SIG-M5 (cell line): ENCODE measurements at places on chromosomes 5 and 9.

DNA sequence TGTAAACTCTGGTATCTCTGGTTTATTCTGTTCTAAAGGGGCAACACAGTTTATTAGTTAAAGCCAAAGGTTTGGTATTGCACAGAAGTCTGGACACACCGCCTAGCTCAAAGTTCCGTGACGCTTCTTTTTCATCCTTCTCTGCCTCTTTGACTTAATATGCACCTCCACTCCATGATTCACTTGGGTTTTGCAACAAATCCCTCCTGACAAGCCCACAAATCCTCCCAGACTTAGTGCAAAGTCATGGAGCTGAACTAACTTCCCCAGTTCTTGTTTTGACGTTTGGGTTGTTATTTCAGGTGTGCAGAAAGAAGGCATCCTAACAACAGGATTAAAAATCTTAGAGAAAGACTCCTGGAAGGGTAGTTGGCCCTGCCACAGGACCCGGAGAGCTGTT, 441.6 kb upstream of the DMAC1 start:
- DNase-seq = no peak

- no peak for DNase-seq
Observed at GRCh38 chr5:154788212-154788611, 33.0 kb downstream of the LARP1 start.

DNA sequence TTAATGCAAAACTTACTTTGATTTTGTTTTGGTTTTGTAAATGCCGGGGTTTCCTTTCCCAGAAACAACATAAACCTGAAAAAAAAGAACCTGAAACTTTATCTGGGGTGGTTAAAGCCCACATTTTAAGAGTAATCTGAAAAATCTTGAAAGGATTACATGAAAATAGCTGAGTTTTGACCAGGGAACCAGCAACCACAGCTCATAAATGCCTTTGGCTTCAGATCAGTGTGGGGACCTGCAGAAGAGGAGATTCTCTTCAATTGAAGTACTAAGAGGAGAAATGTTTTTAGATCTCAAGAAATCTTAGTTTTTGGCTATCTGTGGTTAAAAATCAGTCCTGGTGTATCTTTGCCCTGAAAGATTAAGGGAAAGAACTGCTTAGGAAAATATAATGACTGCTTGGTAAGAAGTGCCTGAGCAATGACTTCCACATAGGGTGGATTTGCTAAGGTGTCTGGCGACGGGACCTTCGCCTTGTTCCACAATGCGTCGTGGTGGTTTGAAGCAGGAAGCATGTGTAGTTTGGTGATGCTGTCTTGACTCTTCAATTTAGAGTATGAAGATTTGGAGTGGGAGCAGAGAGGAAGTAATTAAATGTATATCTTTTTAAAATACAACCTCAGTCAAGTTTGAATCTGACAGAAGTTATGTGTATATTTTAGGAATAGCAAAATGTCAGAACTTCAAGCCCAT, 186.5 kb downstream of the MAN2A1 start:
- DNase-seq = no peak

GRCh38 chr9:87638292-87638691, 87.6 kb upstream of the CTSL start:
- DNase-seq = no peak

DNA sequence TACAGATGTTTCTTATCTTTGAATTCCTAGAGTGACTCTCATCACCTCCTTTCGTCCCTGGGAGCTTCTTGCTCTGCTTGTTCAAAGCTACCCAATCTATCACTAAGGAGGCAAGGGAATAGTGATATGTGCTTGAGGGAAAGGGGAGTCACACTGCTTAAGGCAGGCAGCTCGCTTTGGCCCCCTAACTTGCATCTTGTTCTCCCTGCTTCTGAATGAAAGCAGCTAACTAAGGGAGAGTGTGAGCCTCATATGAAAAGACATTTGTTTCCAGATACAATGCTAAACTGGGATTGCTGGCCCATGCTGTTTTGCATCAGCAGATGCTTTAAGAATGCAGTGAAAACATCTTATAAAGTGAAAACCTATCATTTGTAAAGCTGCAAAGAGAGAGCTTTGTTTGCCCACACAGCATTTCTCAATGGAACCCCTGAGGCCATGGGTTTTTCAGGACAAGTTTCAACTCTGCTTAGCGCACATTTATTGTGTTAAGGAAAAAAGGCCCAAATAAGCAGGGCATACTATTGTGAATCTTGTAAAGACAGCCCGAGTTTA, 367.9 kb upstream of the ADAMTSL1 start:
- no peak for DNase-seq

DNA sequence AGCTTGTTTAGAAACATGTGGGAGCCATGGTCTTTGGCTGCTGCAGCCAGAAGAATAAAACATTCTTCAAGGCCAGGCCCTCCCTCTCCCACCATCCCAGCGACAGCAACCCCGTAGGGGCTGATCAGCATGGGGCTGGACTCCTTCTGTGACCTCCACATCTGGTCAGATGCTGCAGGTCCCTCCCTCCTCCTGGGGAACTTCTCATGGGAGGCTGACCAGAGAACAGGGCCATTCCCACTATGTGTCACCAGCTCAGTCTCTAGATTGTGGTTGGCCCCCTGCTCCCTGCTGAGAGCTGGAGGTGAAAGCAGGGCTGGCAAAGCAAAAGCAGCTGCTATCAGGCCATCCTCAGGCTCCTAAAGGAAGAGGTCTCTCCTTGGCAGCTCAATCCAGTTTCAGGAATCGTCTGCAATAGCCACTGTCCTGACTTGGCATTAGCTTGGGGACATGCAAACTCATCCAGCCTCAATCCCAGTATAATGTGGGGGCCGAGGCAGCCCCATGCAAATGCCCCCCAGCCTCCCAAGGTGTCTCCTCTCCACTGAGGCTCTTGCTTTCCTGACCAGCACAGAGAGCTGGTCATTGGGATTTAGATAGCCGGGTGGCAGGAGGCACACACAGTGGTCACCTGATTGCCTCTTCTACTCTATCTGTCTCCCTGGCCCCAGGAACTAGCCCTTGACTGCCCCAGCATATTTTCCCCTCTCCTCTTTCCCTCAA, 81.5 kb downstream of the NRG2 start:
- DNase-seq = no peak

GRCh38 chr9:122402403-122402871, 31.6 kb downstream of the PTGS1 start:
- DNase-seq = no peak

GRCh38 chr5:133793756-133794465, 174.5 kb downstream of the C5orf15 start:
- DNase-seq = no peak

- DNase-seq = no peak
Observed at GRCh38 chr9:111482694-111483438, 1.3 kb downstream of the ECPAS start.

- no peak for DNase-seq
Observed at GRCh38 chr5:144139586-144139985, 30.9 kb downstream of the YIPF5 start.

DNA sequence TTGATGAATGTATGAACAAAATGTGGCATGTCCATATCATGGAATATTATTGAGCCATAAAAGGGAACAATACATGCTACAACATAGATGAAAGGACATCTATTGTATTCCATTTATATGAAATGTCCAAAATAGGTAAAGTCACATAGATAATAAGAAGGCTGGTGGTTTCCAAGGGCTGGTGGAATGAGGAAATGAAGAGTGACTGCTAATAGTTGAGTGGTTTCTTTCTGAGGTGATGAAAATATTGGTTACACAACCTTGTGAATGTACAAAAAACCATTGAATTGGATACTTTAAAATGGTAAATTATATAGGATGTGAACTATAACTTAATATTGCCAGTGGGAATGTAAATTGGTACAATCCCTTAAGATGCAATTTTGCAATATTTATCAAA, 5.2 kb downstream of the ARSB start:
- DNase-seq = peak; percentile 19

GRCh38 chr5:39473156-39473775, 48.5 kb upstream of the DAB2 start:
- no peak for DNase-seq

GRCh38 chr9:125794708-125795107, 47.5 kb downstream of the PBX3 start:
- DNase-seq = no peak

- DNase-seq = no peak
Observed at GRCh38 chr5:126587551-126588390, 7.2 kb downstream of the ALDH7A1 start.

- no peak for DNase-seq
Observed at GRCh38 chr5:90279091-90279490, 130.5 kb downstream of the CETN3 start.

- no peak for DNase-seq
Observed at GRCh38 chr5:137401946-137402345, 97.2 kb downstream of the SPOCK1 start.

- no peak for DNase-seq
Observed at GRCh38 chr5:36878392-36879082, 2.0 kb downstream of the NIPBL start.

DNA sequence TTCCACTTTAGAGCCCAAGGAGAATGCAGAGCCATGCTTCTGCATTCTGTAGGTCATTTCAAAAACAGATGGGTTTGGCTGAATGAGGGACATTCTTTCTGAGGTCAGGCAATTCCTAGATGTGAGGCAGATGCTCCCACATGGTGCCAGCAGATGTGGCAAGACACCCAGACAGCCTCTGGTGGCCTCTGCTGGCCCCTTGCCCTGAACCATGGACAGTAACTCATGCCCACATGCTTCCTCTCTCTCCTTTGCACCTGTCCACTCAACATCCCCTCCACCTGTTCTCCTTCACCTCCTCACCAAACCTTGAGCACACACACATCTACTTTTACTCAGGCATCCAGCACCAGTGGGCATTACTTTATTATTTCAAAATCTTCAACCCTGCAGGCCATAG, 252.3 kb downstream of the DNAH5 start:
- DNase-seq = no peak

- DNase-seq = no peak
Observed at GRCh38 chr5:123046222-123046621, 9.7 kb upstream of the PPIC start.

- no peak for DNase-seq
Observed at GRCh38 chr5:109060378-109061025, 312.8 kb downstream of the FER start.

DNA sequence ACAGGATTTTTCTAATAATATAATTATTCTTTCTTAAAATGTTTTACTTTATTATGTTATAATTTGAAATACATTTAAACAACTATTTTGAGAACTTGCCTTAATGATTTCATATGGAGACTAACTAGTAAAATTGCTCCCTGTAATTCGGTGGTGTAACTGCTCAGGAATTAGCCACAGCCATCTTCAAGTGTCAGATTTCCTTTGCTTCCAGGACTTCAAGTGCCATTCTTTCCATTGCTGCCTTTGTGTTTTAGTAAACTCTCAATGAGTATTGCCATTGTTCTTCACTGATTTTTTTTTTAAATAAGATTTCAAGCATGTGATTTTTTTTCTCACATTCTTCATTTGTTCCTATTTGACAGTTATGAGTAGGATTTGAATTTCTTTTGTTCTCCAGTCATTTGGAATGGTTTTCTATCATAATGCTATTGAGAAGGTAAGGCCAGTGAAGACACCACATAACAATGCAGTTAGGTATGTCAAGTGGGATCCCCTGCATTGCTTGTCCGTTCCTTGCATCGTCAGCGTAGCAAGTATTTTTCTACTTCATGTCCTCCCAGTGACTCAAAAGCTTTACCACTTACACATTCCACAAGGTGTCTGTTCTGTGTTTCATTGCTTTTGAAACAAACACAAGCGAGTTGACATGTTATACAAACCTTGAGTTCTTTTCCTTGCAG, 83.7 kb downstream of the LNPEP start:
- no peak for DNase-seq

- no peak for DNase-seq
Observed at GRCh38 chr9:95012035-95012708, 285.7 kb downstream of the AOPEP start.

DNA sequence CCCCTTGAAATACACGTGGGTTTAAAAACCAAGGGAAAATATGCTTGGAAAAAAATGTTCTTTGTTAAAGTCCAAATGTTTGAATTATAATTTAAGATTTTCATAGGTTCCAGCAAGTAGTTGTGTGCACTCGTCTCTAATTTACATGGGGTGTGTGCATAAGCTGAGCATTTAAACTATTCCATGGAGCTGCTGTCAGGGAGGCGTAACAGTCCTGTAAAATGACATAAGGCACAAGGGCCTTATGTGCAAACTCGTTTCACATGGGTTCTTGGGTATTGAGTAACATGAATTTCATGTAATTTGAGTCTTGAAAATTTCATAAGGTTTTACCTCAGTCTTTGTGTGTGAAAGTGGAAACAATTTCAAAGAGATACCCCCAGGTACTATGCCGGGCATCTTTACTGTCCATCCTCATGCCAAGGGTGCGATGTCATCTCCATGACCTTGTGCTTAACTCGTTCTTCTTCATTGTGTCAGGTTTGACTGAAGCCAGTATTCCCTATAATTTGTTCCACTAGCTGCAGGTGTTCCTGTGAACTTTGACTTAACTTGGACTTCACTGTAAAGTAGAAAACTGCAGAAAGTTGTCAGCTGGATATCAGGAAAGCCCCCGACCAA, 359.3 kb downstream of the SH3GL2 start:
- DNase-seq = no peak

GRCh38 chr9:133726401-133727276, 11.5 kb downstream of the SARDH start:
- DNase-seq = no peak

GRCh38 chr5:97231025-97231636, 48.1 kb upstream of the RIOK2 start:
- peak; percentile 25 for DNase-seq

DNA sequence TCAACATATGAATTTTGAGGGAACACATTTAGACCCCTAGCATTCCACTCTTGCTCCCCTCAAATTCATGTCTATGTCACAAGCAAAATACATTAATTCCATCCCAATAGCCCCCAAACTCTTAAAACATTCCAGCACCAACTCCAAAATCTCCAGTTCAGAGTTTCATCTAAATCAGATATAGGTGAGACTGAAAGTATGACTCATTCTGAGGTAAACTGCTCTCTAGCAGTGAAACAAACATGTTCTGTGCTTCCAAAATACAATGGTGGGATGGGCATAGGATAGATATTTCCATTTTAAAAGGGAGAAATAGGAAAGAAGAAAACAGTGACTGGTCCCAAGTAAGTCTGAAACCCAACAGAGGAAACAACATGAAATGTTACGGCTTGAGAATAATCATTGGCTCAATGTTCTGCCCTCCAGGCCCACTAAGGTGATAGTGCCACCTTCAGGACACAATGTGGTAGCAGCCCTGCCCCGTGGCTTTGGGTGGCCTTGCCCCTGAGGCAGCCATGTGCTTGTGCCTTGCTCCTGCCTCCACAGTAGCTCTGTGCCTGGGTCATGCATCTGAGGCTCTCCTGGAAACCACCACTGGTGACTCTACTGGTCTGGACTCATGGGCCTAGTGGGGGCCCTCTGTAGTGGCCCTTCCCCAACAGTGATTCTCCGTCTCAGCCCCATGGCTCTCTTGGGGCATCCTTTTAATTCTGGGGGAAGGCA, 36.4 kb upstream of the IPPK start:
- no peak for DNase-seq

- DNase-seq = no peak
Observed at GRCh38 chr5:151608522-151608921, 17.4 kb upstream of the FAT2 start.
